ENCODE measurements at places on chromosomes 2 and 18.

GRCh38 chr2:28567061-28567471 is 71.2 kb downstream of the PLB1 start:
- no peak for DNase-seq

DNA sequence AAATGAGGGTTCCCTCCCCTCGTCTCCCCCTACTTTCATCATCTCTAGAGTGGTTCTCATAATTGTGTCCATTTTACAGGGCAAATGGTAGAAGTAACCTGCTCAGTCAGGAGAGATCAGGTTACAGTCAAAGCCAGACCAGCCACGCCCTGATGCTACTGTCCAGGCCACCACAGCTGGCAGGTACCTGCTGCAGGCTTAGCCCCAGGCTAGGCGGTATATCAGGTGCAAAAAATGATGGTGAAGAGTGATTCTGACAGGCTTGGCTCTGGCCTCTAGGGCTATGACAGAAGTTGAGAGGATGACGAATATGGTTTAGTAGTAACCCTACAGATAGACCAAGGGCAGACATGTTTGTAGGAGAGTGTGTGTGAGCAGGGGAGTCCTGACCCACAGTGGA is 67.1 kb downstream of the HAUS1 start:
- no peak for DNase-seq

DNA sequence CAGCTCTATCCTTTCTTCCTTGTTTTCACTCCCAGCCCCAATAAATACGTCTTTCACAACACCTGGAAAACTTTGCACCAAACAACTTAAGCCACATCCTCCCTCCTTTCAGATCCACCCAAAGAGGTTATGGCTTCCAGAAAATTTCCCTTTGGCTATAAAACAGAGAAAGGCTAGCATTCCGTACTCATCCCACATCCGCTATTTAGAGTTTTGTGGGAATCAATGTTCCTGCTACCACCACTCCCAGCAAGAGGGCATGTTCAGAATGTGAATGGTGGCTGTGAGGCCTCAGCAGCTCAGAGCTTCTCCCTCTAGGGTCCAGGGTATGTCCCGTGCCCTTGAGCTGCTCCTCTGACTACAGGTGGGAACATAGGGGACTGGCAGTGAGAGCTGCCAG is 214.6 kb downstream of the NCK2 start:
- DNase-seq = no peak

DNA sequence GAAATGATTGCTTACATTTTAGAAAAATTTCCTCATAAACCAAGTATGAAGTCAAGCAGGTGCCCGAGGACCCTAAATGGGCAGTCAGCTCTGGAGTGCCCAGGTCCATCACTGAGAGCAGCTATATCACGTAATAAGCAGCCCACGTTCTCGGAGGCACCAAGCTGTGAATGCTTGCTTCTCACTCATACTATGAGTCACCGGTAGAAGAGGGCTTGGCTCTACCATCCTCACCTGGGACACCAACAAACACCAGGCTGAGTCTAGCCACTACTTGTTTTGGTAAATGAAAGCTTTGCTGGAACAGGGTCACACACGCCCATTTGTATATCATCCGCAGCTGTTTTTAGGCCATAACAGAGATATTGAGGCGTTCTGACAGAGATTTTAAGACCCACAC is 207.5 kb downstream of the SEPTIN10 start:
- DNase-seq = no peak

GRCh38 chr2:128538396-128538795 is 219.7 kb upstream of the HS6ST1 start:
- DNase-seq = no peak

GRCh38 chr2:64998658-64999061 is 9.5 kb downstream of the SLC1A4 start:
- no peak for DNase-seq

- no peak for DNase-seq
Observed at GRCh38 chr18:70024829-70025228, 77.2 kb upstream of the CD226 start.

DNA sequence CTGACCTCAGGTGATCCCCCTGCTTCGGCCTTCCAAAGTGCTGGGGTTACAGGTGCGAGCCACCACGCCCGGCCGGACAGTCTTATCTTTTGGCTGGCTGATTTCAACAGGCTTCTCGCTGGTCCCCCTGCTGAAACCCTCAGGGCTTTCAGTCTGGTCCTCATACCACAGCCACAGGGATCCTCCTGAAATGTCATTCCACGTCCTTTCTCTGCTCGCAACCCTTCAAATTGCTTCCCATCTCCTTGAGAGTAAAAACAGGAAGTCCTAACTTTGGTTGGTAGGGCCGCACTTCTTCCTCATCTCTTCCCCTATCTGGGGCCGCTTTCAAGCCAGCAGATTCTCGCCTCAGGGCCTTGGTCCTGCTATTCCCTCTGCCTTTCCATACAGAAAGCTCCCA is 1.4 kb upstream of the CAB39 start:
- no peak for DNase-seq

DNA sequence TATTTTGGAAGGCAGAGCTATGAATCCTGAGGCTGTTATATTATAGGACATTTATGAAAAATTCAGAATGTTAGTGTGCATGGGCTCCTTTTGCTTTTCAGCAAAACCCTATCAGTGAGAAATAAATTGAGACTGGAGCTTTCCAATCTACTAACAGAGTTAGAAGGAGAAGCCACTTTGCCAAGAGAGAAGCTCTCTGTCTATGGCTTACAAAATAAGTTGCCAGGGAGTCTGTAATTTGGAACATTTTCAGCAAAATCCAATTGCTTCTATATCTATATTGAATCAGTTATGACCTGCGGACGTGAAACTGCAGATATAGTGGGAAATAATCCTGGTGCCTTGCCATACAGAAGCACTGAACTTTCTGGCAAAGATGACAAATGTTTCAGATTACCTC is 279.3 kb downstream of the CDH19 start:
- DNase-seq = no peak

Measured in stimulated activated effector memory CD8-positive, alpha-beta T cell treated with anti-CD3 and anti-CD28 coated beads, Interleukin-12 subunit alpha, Interleukin-12 subunit beta, amount 100 ng/mL, for 72 hours (primary cell).